Activated CD8-positive, alpha-beta T cell treated with anti-CD3 and anti-CD28 coated beads for 36 hours (primary cell): ENCODE measurements at places on chromosomes 5 and 9.

GRCh38 chr9:110255034-110255462 is 1.3 kb downstream of the TXN start:
- peak; percentile 20 for DNase-seq

- no peak for DNase-seq
These were observed 559.2 kb downstream of the TUSC1 start for GRCh38 chr9:25119041-25119440.

- no peak for DNase-seq
These were observed 15.9 kb upstream of the CDC20B start for GRCh38 chr5:55188656-55189540.

- no peak for DNase-seq
These were observed 347.0 kb downstream of the NTRK2 start for GRCh38 chr9:85016384-85017006.

DNA sequence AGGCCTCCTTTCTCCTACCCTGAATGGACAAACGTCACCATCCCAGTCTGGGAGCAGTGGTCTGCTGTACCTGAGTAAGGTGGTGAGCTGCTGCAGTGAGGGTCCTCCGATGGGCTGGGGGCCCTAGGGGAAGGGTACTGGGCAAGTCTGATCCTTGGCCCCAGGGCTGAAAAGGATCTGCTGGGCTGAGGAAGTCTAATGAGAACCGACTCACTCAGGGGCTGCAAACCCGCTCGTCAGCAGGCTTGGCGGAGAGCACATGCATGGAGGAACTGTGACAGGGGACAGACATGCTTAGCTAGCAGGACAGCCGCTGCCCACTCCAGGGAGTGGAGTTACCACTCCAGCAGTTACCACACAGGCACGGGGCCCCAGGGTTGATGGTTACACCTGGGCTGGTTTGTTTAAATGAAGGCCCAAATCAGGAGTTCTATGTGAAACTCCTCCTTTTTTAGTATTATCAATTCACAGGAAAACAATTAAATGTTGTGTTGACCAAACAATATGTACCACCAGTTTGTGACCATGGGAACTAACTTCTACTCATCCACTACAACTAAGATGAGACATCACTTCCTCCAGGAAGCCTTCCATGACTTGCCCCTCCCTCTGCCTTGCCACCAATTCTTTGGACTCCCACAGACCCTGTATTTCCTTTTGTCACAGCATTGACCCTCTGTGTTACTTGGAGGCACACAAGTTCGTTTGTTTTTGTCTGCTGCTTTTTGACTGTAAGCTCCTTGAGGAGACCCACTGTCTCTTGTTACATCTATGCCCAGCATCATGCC is 56.1 kb upstream of the CPLX2 start:
- no peak for DNase-seq

DNA sequence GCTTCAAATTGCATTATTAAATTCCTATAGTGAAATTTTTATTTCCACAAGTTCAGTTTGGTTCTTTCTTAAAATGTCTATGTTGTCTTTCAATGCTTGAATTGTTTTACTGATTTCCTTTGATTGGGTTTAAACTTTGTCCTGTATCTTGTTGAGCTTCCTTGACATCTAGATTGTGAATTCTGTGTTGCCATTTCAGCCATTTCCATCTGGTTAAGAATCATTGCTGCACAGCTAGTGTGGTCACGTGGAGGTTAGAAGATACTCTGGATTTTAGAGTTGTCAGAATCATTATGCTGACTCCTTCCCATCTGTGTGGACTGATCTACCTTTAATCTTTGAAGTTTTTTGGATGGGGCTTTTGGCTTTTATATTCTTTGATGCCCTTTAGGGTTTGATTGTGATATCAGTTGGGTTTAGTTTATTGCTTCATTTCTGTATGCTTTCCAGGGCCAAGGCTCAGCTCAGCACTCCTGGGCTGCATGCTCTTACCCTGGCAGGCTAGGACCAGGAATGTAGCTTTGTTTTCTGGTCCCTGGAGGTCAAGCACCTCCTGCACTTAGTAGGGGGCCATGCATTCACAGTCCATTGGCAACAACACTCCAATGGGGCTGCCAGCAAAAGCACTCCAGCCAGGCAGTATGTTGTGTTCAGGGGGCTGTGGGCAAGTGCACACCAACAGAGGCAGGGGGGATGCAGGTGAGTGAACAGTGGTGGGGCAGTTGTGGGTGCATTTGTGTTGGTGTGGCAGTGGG is 141.4 kb downstream of the PRR16 start:
- DNase-seq, result no peak

- no peak for DNase-seq
These were observed 70.6 kb upstream of the CXCL14 start for GRCh38 chr5:135649435-135649834.

DNA sequence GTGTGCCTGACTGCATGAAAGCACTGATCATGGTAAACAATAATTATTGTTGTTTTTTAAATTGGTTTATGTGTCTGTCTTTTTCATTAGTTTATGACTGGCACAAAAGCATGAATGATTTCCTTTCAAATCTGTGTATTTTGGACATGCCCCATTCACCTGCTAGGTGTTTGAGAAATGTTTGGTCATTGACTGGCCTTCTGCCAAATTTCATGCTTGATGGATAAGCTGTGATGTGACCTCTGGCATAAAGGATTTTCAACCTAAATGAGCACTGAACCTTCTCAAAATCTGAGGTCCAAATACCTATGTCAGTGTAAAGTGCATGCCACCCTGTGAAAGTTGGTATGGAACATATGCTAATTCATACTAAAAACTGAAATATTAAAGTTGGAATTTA is 204.5 kb downstream of the BRINP1 start:
- DNase-seq, result no peak

GRCh38 chr5:135031813-135032694 is 2.0 kb downstream of the PITX1 start:
- no peak for DNase-seq

GRCh38 chr9:32378496-32378895 is 5.9 kb upstream of the ACO1 start:
- peak; percentile 45 for DNase-seq

- no peak for DNase-seq
These were observed 8.5 kb downstream of the NR6A1 start for GRCh38 chr9:124762633-124763032.
